ENCODE measurements at places on chromosomes 6 and 20. TPM values are rescaled to one million over a fixed set of nuclear protein-coding genes. Genes with fewer than 3 reads are reported as not detected.

Gene RIMS4
- 1.2 TPM for total RNA-seq

Gene STMND1
- total RNA-seq: 0.92 TPM

Gene OR2B6
- total RNA-seq: not detected

Gene SLC22A16
- not detected for total RNA-seq

All from left colon (tissue), 2 donors.